ENCODE measurements at places on chromosomes 12 and 14.

- DNase-seq, result no peak
Observed at GRCh38 chr14:68668028-68668427, 124.8 kb downstream of the ZFP36L1 start.

- peak; percentile 45 for DNase-seq
Observed at GRCh38 chr14:91372671-91373495, 44.7 kb downstream of the CCDC88C start.

GRCh38 chr12:77992760-77993159, 162.1 kb downstream of the NAV3 start:
- no peak for DNase-seq

- no peak for DNase-seq
Observed at GRCh38 chr12:93526786-93527428, 45.6 kb upstream of the SOCS2 start.

DNA sequence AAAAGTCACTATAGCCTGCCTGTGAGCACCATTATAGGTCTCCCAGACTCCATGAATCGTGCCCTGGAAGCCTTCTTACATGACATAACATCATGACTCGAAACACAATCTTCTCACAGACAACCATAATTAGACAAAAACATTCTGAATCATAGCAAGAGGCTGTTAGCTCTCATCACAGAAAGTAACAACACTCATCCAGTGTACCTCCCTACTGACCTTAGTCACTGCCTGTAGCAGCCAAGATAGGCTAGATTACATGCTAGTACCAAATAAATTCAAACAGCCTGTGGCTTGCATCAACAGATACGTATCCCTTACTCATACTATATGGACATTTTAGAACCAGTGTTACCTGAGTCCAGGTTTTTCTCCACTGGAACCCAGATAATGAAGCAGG, 663.8 kb upstream of the FOXG1 start:
- no peak for DNase-seq

DNA sequence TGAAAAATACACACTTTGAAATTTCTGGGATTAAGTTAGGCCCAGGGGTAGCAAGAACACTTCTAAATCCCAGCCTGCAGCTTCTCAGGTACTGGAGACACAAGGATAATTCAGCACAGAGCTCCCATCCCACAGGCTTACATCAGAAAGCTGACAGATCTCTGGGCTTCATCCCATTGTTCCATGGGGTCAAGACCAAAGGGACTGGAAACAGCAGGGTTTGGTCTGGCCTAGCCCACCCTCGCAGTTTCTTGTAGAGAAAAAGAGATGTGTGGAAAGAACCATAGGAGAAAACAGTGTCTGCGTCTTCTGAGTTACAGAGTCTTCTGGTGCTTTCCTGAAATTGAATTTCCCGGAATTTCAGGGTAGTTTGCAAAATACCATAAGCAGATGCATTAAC, 59.6 kb upstream of the RIC8B start:
- no peak for DNase-seq

- DNase-seq, result no peak
Observed at GRCh38 chr12:95763809-95764253, 26.7 kb downstream of the NTN4 start.

- no peak for DNase-seq
Observed at GRCh38 chr12:19248929-19249602, 119.5 kb downstream of the PLEKHA5 start.

GRCh38 chr12:90295858-90296257, 587.2 kb upstream of the ATP2B1 start:
- no peak for DNase-seq

DNA sequence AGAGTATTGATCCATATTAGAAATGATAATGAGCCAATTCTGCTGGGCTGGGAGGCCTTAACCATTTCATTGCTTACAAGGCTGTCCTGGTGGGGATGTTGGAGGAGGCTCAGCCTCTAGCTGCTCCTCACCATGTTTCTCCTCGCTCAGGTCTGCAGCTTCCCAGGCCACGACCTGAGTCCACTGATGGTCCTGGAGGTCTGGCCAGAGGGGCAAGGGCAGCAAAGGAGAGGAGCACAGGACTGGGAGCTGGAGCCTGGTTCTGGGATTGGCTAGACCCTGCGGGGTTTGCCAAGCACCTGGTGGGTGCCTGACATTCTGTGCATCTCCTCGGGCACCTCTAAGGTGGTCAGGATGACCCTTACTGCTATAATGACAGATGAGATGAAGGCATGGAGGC, 92.6 kb downstream of the KIF26A start:
- DNase-seq, result no peak

DNA sequence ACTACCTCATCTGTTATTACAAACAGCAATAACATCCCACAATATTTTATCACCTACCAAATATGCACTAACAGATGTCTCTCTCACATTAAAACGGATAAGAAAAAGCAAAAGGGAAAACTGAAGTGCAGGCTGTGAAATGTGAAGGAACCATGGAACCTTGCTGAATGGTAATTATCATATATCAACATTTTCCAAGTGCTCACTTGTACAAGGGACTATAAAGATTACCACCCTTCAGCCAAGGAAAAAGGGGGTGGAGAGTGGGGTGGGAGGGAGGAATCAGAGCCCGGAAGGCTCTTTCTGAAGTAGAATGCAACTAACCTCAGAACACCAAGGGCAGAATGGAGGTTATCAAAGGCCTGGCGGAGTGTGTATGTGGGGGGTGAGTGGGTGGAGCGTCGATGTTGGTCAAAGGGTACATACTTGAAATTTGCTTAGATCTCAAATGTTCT, 1.2 kb downstream of the SNX6 start:
- DNase-seq, result no peak

DNA sequence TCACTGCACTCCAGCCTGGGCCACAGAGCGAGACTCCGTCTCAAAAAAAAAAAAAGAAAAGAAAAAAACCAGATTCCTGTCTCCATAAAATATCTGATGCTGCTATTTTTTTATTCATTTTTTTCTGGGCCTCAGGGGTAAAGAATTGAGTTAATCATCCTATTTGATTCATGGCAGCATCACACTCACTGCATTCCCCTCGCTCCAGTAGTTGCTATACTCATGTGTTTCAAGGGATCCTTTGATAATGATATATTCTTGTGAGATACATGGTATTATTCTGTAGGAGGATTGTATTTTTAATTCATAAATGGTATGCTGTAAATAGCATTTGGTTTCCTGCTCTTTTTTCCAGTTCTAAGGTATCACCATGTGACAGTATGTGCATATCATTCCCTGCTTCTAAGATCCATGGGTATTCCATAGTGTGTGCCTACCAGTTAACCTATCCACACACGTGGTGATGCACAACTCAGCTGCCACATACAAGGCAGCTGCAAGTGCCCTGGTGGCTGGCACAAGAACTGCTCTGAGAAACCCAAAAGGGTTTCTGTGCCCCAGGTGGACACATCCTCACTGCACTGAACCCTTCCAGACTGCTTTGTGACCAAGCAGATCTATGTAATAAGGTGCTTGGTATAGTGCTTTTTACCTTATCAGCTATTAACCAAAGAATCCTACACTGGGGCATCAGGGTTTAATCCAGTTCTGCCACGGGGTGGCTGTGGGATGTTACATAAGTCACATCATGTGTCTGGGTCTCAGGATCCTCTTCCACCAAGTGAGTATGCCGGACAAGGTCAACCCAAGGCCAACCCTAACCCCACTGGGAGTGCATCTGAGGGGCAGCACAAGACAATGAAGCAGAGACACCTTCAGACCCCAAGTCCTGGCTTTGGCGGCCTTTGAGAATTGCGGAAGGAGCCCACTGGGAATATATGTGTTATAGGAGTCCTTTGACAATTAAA, 74.6 kb downstream of the ZFP36L1 start:
- DNase-seq, result no peak

DNA sequence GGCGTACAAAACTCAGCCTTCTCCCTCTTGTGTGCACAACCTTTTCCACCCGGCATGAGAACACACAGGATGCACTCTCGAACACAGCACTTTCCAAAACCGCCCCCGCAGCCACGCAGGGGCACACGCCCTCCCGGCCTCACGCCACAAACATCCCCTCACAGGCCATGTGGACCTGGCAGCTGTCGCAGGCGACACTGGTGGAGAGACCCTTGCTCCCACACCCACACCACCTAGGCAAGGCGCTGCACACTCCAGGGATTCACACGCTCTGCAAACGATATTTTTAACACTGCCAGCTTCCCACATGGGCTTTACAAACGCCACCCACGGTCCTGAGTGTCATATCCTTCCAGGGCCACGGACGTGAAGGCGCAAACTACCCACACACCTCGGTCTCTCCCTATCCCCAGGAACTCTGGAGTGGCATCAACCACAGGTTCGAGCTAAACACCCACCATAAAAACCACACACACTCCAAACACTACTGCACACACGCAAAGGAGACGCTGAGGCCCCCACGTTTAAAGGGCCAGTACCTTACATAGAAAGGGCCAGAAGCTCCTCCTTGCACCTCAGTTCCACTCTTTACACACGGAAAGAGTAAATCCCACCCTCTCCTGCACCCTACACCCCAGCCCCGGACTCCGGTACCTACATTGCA, 12.4 kb upstream of the ITGB7 start:
- no peak for DNase-seq

GRCh38 chr14:34981743-34982420, 910 bp upstream of the SRP54 start:
- DNase-seq, result peak; percentile 71

DNA sequence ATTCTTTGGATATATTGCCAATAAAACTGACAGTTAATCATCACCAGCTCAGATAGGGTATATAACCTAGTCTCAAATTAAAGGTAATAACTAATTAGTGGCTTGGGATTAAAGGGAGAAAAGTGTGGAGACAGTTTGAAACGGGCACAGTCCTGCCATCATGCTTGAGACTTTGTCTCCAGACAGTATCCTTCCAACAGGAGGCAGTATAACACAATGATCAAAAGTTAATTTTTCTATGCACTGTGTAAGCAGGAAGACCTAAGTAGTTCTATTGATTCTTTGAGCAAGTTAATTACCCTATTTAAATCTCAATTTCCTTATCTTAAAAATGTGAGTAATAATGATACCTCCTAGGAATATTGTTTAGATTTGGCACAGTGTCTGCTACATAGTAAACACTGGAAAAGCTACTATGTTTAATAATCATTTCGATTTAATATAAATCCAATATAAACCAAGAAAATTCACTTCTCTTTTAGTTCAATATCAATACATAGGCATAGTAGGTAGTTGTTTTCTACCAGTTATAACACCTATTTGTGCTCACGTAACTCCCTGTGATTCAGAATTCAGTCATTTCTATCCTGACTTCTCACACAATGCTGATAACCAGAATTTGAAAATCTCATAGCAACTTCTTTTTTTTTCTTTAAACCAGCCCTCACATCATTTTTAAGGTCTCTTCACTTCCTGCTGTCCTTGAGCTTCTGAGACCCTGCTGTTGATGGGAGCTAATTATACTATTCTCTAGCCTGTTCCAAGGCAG, 53.7 kb downstream of the GALNT4 start:
- no peak for DNase-seq

DNA sequence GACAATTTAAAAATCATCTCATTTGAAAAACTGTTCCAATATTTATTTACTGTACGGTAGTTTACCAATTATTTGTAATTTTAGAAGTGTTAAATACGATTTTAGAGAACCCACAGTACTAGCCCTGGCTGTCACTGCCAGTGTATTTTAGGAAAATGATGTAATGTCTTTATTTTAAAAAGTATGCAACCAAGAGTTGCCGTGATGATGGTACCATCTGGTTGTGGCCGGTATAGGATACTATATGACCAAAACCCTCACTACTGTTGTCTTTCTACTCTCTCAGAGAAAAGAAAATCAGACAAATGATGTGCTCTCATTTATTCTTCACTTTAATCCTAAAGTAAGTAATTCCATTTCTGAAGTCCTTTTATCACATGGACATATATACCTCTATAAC, 395.0 kb downstream of the FOXG1 start:
- no peak for DNase-seq

- DNase-seq, result no peak
Observed at GRCh38 chr12:19351346-19351745, 87.9 kb upstream of the AEBP2 start.

GRCh38 chr12:51217133-51217967, 512 bp downstream of the POU6F1 start:
- no peak for DNase-seq

GRCh38 chr12:92063641-92064040, 82.0 kb downstream of the BTG1 start:
- no peak for DNase-seq

- no peak for DNase-seq
Observed at GRCh38 chr12:124829708-124830304, 33.9 kb downstream of the SCARB1 start.

GRCh38 chr12:72723732-72724131, 451.6 kb downstream of the TRHDE start:
- no peak for DNase-seq

GRCh38 chr14:44803239-44803905, 158.4 kb downstream of the KLHL28 start:
- peak; percentile 5 for DNase-seq

DNA sequence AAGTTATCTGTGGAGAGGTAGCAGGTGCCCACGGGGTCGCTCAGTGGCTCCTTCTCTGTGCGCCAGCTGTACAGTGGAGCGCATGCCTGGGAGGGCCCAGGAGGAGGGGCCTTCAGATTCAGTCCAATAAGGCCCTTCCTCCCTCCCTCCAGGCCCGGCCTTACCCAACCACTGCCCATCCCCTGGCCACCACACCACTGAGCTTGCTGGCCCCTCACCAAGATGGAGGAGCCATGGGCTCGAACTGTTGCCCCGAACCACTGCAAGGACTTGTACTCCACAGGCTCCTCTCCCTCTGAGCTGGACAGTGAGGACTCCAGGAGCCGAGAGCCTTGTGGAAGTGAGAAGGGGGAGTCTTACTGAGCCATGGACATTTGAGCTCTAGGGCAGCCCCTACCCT, 9.8 kb downstream of the ITGA5 start:
- DNase-seq, result no peak

DNA sequence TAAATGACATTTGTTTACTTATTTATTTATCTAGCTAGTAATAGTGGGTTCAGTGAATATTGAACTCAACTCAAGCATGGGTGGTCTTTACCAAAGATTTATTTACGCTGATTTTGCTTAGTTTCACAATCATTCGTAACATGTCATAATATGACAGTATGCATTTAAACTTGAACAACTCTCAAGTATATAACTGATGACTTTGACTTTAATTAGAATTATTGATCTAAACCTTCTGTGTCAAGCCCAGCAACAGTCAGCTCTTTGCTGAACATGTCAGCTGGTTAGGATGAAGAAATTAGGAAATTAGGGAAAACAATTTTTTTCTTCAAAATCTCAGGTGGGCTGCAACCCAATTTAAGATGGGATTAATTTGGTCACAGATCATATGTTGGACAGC, 210.5 kb upstream of the G2E3 start:
- DNase-seq, result no peak

- no peak for DNase-seq
Observed at GRCh38 chr12:82870771-82871377, 184.2 kb downstream of the TMTC2 start.

GRCh38 chr12:49763006-49763591, 21.7 kb downstream of the TMBIM6 start:
- no peak for DNase-seq

DNA sequence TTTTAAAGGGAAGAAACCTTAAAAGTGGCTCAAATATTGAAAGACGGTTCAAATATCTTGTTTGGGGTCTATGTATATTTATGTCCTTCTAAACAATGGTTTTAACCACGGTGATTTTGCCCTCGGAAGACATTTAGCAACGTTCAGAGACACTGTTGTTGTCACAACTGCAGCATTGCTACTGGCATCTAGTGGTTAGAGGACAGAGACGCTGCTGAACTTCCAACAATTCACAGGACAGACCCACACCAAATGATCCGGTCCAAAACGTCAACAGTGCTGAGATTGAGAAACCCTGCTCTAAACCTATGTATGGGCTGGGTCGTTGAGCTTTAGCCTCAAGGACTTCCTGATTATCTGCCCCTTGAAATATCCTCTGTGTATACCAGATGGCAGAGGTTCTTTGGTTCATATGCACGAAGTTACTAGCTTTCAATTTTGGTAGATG, 1.7 kb downstream of the ANGEL1 start:
- DNase-seq, result no peak
